Cardiac muscle cell (in vitro differentiated cells and primary cell): ENCODE measurements at places on chromosomes 11 and 22. TPM values are rescaled to one million over a fixed set of nuclear protein-coding genes. Genes with fewer than 3 reads are reported as not detected.

GRCh38 chr11:121881806-121882205 is 234.2 kb downstream of the BLID start:
- no peaks in the 10 kb centered on the region for H3K36me3 ChIP-seq
- H3K27ac ChIP-seq: no peak overlapping the region
- DNase-seq: peak; percentile 31
- no peaks in the 10 kb centered on the region for H3K4me1 ChIP-seq
- no peak overlapping the region for H3K4me3 ChIP-seq

DNA sequence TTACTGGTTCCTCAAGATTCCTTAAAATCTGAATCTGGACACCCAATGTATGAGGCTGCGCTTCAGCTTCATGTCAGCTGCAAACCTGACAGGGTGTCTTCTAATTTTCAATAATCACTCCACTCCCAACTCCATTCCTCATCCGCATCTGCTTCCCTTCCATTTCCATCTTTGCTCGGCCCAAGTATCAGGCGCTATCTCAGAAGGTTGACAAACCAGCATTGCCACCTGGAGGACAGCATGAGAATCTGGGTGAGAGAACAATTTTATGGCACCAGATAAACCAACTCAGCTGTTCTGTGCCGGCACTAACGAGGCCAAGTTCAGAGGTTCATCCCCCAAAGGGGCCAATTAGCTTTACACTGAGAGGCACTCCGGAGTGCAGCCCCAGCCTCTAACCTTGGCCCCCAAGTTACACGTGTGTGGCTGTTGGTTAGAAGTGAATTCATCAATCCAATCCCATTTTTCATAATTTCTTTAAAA is 79.1 kb upstream of the LMO2 start:
- H3K27me3 ChIP-seq: no peaks in the 10 kb centered on the region
- peak; percentile 70 for DNase-seq
- no peak overlapping the region for H3K27ac ChIP-seq
- H3K4me1 ChIP-seq: no peaks in the 10 kb centered on the region
- no peak overlapping the region for H3K4me3 ChIP-seq

GRCh38 chr11:96342961-96343711 is at the start of gene MAML2:
Gene MAML2 (minus strand): TSS chr11:96343195. CDS start chr11:96341895, 1,300 bp downstream.
- no peak within 1 kb of the TSS for H3K27ac ChIP-seq
- no peaks in the 10 kb centered on the region for H3K36me3 ChIP-seq
- peak within 1 kb of the TSS; percentile 73 for H3K4me3 ChIP-seq
- H3K4me1 ChIP-seq: peaks cover 24% of the 10 kb centered on the region

GDPD4 gene
- polyA plus RNA-seq: not detected in 2 replicates

CARNS1 gene
- 2.1 and 4.8 TPM in 2 replicates for polyA plus RNA-seq

DNA sequence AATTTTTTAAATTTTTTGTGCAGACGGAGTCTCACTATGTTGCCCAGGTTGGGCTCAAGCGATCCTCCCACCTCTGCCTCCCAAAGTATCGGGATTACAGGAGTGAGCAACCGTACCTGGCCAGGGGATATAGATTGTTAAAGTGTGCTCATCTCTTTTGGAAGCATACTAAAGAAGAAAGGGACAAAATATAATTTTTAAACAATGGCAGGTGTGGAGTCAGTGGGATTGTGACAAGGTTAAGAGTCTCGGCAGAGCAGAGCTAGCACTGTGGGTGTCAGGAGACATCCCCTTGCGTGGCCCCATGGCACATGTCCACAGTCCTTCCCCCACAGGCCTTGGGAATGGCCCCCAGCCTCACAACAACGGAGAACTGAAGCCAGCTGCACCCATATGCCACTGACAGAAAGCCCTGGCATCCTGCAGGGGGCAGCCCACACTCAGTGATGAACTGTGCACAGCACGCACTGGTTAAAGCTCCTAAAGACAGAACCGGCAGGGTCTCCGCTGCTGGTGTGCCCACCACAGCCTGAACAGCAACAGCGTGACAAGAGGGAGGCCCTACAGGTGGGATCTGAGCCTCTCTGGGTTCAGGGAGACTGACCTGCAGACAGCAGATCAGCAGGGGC is 29.9 kb downstream of the SERPIND1 start:
- peak; percentile 56 for DNase-seq
- H3K27ac ChIP-seq: no peak overlapping the region
- H3K4me1 ChIP-seq: no peaks in the 10 kb centered on the region
- H3K4me3 ChIP-seq: no peak overlapping the region
- no peaks in the 10 kb centered on the region for H3K27me3 ChIP-seq

DNA sequence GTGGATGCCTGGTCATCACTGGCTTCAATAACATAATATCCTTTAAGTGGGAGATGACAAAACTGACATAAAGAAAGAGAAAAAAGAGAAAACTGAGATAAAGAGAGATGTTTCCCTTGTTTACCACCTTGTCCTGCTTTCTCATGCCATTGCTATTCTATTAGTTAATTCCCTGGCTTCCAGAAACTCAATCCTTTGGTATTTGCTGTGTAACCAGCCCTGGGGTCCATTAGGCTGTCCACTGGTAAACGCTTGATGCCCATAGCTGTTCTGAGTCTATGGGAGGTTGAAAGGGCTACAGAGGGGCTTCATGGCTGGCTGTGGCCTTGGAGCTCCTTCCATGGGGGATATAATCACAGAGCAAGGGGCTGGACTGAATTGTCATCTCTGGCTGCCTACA is 243.4 kb upstream of the PLET1 start:
- H3K36me3 ChIP-seq: no peaks in the 10 kb centered on the region
- no peaks in the 10 kb centered on the region for H3K4me1 ChIP-seq
- H3K27ac ChIP-seq: no peak overlapping the region
- no peaks in the 10 kb centered on the region for H3K27me3 ChIP-seq

- H3K27ac ChIP-seq: no peak overlapping the region
- no peak overlapping the region for H3K4me3 ChIP-seq
- H3K4me1 ChIP-seq: no peaks in the 10 kb centered on the region
- H3K36me3 ChIP-seq: no peaks in the 10 kb centered on the region
Measured at GRCh38 chr11:5992150-5992549, 5.4 kb upstream of the OR52L1 start.

PLAAT5 gene
- 0.90 TPM in 1 of 2 replicates, not detected in the other for polyA plus RNA-seq

- H3K36me3 ChIP-seq: no peaks in the 10 kb centered on the region
- DNase-seq: no peak
- H3K4me3 ChIP-seq: no peak overlapping the region
- peaks cover 41% of the 10 kb centered on the region for H3K4me1 ChIP-seq
- peak overlapping the region; percentile 75 for H3K27ac ChIP-seq
Measured at GRCh38 chr22:35887296-35887875, 141.2 kb downstream of the RBFOX2 start.

TNNT3 gene
- 0.92 and 3.8 TPM in 2 replicates for polyA plus RNA-seq

DNA sequence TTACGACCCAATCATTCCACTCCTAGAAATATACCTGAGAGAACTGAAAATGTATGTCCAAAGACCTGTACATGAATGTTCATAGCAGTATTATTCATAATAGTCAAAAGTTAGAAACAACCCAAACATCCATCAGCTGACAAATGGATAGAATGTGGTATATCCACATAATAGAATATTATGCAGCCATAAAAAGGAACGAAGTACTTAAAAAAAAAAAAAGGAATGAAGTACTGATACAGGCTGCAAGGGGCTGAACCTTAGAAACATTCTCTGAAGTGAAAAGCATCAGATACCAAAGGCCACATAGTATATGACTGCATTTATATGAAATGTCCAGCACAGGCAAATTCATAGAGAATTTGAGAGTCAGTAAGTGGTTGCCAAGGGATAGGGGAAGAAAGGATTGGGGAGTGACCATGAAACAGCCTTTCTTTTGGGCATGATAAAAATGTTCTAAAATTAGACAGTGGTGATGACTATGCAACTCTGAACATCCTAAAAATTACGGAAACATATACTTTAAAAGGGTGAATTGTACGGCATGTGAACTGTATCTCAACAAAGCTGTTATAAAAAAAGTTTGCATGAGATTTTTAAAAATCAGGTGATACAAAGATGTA is 1.8 kb downstream of the TPST2 start:
- H3K27ac ChIP-seq: no peak overlapping the region
- DNase-seq: no peak
- no peaks in the 10 kb centered on the region for H3K4me1 ChIP-seq
- H3K4me3 ChIP-seq: no peak overlapping the region

GRCh38 chr22:38874529-38875222 is 2.7 kb upstream of the CBX6 start:
- no peak overlapping the region for H3K27ac ChIP-seq
- no peaks in the 10 kb centered on the region for H3K36me3 ChIP-seq
- no peak overlapping the region for H3K4me3 ChIP-seq
- no peak for DNase-seq
- H3K27me3 ChIP-seq: no peaks in the 10 kb centered on the region
- peaks cover 20% of the 10 kb centered on the region for H3K4me1 ChIP-seq

ISX gene
- not detected in 2 replicates for polyA plus RNA-seq
